Tibial nerve (tissue), 4 donors: ENCODE measurements at places on chromosomes 11 and 22.
A peak's percentile ranks its signal among the peaks of the same experiment; 100 is the strongest.

DNA sequence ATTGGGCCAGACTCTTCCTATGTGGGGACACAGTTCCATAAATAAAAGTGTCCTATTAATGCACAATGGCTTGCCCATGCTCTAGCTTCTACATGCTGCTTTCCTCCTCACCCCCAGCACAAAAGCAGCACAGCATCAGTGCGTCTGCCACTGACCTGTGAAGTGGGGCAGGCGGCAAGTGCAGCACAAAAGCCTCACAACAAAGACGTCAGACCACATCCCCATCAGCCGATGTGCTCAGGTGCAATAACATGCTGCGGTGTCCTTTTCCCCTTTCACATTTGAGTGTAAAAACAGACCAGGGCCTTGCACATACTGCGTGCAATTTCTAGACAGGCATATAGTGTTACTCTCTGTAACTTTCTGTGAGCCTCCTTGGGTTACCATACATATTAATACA lies 12.8 kb downstream of the DKK3 start:
- no peak overlapping the region for H3K4me3 ChIP-seq
- no peak overlapping the region for H3K27ac ChIP-seq
- no peaks in the 10 kb centered on the region for H3K36me3 ChIP-seq
- peaks cover 27% of the 10 kb centered on the region for H3K4me1 ChIP-seq
- no peak for DNase-seq

DNA sequence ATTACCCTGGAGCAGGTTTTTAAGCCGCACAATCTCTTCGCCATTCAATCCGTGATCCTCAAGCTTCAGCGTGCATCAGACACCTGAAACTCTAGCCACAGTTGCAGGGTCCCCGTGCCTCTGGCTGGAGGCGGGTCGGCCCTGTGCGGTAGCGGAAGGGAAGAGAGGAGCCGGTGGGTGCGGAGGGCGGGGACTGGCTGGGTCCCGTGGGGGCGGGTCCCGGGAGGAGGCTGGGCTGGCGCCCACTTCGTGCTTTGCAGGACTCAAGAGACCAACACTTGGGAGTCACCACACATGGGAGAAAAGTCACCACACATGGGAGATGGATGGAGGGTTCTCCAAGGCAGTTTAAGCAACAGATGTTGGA lies 772 bp downstream of the C22orf15 start:
- no peak for DNase-seq
- no peak overlapping the region for H3K27ac ChIP-seq
- no peaks in the 10 kb centered on the region for H3K4me1 ChIP-seq

GRCh38 chr11:125211191-125211947 lies 46.8 kb downstream of the PKNOX2 start:
- peaks cover 14% of the 10 kb centered on the region for H3K4me1 ChIP-seq
- no peak for DNase-seq
- no peaks in the 10 kb centered on the region for H3K27me3 ChIP-seq
- no peaks in the 10 kb centered on the region for H3K36me3 ChIP-seq

DNA sequence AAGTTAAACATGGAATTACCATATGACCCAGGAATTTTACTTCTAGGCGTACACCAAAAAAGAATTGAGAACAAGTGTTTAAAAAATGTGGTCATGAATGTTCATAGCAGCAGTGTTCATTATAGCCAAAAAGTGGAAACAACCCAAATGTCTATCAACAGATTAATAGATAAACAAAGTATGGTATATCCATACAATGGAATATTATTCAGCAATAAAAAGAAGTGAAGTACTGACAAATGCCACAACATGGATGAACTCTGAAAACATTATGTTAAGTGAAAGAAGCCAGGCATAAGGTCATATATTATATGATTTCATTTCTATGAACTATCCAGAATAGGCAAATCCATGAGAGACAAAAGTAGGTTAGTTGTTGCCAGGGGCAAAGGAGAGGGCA lies 141.7 kb upstream of the NAV2 start:
- no peaks in the 10 kb centered on the region for H3K36me3 ChIP-seq
- H3K4me1 ChIP-seq: peaks cover under 1% of the 10 kb centered on the region
- no peak for DNase-seq

DNA sequence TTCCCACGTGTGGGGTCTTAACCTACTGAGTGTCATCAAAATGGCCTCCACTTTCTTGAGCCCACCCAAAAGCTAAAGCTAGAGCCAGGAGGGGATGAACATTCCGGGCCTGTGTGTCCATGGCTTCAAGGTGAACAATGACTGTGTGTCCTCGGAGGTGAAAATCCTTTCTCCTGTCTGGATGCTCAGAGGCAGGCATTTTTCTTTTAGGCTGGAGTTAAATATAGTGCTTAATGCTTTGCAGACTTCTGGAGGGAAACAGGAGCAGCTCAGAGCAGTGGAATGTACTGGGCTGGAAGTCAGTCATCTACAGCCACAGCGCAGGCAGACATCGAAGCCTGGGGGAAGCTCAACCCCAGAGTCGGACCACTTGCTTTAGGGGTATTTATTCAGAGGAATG lies 68.6 kb upstream of the TMEM45B start:
- H3K27ac ChIP-seq: no peak overlapping the region
- H3K27me3 ChIP-seq: no peaks in the 10 kb centered on the region
- no peaks in the 10 kb centered on the region for H3K4me1 ChIP-seq
- no peak for DNase-seq
- no peaks in the 10 kb centered on the region for H3K36me3 ChIP-seq

GRCh38 chr11:131311776-131312514 lies 58.5 kb upstream of the NTM start:
- no peaks in the 10 kb centered on the region for H3K4me1 ChIP-seq
- H3K36me3 ChIP-seq: no peaks in the 10 kb centered on the region
- no peak overlapping the region for H3K27ac ChIP-seq
- DNase-seq: no peak

GRCh38 chr11:12677131-12677530 lies 2.9 kb downstream of the TEAD1 start:
- peaks cover 26% of the 10 kb centered on the region for H3K4me1 ChIP-seq
- no peaks in the 10 kb centered on the region for H3K36me3 ChIP-seq
- no peak for DNase-seq
- H3K4me3 ChIP-seq: peak overlapping the region; percentile 49
- peak overlapping the region; percentile 96 for H3K27ac ChIP-seq
- no peaks in the 10 kb centered on the region for H3K27me3 ChIP-seq

DNA sequence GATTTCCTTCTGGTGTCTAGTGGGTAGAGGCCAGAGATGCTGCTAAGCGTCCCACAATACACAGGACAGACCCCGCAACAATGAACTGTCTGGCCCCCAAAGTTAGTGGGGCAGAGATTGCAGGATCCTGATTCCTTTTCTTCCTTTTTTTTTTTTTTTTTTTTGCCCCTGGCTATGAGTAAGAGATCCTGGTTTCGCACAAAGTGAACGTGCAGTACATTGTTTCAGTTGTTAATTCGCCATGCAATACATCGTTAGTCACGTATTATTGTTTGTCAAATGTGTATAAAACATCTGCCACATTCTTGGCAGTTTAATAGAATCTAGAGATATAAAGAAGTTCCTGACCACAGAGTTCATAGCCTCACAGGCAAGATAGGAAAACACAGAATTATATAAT lies 20.2 kb downstream of the ST3GAL4 start:
- no peaks in the 10 kb centered on the region for H3K27me3 ChIP-seq
- DNase-seq: peak; percentile 3
- no peak overlapping the region for H3K27ac ChIP-seq
- H3K4me1 ChIP-seq: no peaks in the 10 kb centered on the region
- H3K4me3 ChIP-seq: no peak overlapping the region

DNA sequence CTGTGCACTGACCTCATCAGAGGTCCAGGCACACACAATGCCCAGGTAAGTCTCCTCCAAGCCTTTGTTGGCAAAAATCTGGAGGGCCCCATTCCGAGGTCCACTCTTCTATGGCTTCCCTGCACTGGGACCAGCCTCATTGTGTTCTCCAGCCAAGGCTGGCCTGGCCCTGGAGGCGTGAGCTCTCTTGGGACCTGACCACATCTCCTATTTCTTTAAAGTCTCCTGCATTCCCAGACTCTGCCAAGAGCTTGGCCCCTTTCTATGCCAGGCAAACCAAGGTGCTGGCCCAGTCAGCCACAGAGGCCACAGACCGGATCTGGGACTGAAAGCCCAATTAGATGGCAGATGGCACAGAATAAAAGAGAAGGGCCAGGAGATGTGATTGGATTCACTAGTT lies 55.1 kb downstream of the C11orf58 start:
- no peaks in the 10 kb centered on the region for H3K27me3 ChIP-seq
- no peak overlapping the region for H3K4me3 ChIP-seq
- peaks cover 46% of the 10 kb centered on the region for H3K36me3 ChIP-seq

GRCh38 chr11:36398231-36398953 lies 102.3 kb downstream of the PRR5L start:
- no peak for DNase-seq
- no peaks in the 10 kb centered on the region for H3K4me1 ChIP-seq
- H3K27me3 ChIP-seq: no peaks in the 10 kb centered on the region
- no peaks in the 10 kb centered on the region for H3K36me3 ChIP-seq
- no peak overlapping the region for H3K27ac ChIP-seq
- no peak overlapping the region for H3K4me3 ChIP-seq

DNA sequence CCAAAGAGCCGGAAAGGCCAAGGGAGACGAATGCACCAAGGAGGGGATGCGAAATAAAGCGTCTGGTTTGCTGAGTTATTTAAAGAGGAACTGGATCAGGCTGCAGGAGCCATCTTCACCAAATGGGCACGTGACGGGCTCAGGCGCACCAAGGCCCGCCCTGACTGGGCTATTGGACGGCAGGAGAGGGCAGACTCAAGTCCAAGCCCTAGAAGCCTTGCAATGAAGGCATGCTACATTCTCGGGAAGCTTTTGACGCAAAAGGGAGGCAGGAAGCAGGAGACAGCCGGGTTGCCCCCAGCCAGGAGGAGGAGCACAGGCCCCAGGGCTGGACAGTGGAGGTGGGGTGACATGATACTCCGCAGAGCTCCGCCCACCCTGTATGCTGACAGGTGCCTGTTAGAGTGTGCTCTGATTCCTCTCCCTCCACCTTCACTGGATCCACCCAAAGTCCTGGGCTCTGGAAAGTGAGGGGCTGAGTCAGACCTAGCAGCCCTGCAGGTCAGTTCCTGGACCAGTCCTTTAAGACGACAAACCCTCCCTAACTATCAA lies 41.5 kb upstream of the BID start:
- H3K27ac ChIP-seq: no peak overlapping the region
- H3K36me3 ChIP-seq: peaks cover 9% of the 10 kb centered on the region
- H3K4me1 ChIP-seq: no peaks in the 10 kb centered on the region
- H3K4me3 ChIP-seq: no peak overlapping the region
- no peak for DNase-seq

GRCh38 chr11:34869425-34869824 lies 46.8 kb downstream of the APIP start:
- no peak for DNase-seq
- H3K27me3 ChIP-seq: no peaks in the 10 kb centered on the region
- H3K27ac ChIP-seq: no peak overlapping the region
- H3K4me1 ChIP-seq: no peaks in the 10 kb centered on the region
- no peaks in the 10 kb centered on the region for H3K36me3 ChIP-seq
- H3K4me3 ChIP-seq: no peak overlapping the region

GRCh38 chr11:35746356-35747153 lies 84.0 kb downstream of the TRIM44 start:
- no peak overlapping the region for H3K27ac ChIP-seq
- no peak for DNase-seq
- H3K27me3 ChIP-seq: no peaks in the 10 kb centered on the region
- no peak overlapping the region for H3K4me3 ChIP-seq

GRCh38 chr11:94768602-94769541 lies 716 bp downstream of the AMOTL1 start:
- H3K36me3 ChIP-seq: no peaks in the 10 kb centered on the region
- no peaks in the 10 kb centered on the region for H3K27me3 ChIP-seq
- peaks cover 4% of the 10 kb centered on the region for H3K4me1 ChIP-seq
- H3K27ac ChIP-seq: peak overlapping the region; percentile 96
- H3K4me3 ChIP-seq: peak overlapping the region; percentile 63

- no peaks in the 10 kb centered on the region for H3K36me3 ChIP-seq
- H3K4me3 ChIP-seq: no peak overlapping the region
- DNase-seq: no peak
- no peaks in the 10 kb centered on the region for H3K27me3 ChIP-seq
Observed at GRCh38 chr11:1502168-1502953, 15.8 kb upstream of the MOB2 start.

DNA sequence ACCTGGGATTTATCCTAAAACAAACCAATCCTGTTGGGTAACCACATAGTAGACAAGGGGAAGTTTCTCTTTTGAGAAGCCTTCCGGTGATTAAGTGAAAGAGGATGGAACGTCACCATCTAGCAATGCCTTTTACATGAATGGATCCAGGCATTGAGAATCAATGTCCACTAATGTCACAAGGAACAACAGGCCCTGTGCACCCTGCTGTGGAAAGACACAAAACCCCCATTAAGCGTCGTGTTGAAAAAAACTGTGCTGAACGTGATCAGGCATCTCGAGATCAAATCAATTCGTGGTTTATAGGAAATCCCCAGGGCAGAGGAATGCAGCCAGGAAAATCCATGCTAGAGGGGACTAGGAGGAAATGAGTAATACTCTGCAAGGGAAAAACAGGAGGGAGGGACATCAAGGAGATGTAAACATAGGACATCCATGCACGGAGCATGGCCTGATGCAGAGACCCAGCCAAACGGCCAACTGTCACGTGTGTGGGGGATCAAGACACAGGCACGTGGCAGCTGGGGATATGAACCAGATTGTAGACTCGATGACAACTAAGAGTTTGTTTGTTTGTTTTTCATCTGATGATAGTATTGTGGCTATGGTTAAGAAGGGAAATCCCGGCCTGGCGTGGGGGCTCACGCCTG lies 38.6 kb upstream of the CARS1 start:
- H3K27ac ChIP-seq: peak overlapping the region; percentile 74
- no peaks in the 10 kb centered on the region for H3K36me3 ChIP-seq
- no peak for DNase-seq
- no peaks in the 10 kb centered on the region for H3K4me1 ChIP-seq
- H3K27me3 ChIP-seq: no peaks in the 10 kb centered on the region

DNA sequence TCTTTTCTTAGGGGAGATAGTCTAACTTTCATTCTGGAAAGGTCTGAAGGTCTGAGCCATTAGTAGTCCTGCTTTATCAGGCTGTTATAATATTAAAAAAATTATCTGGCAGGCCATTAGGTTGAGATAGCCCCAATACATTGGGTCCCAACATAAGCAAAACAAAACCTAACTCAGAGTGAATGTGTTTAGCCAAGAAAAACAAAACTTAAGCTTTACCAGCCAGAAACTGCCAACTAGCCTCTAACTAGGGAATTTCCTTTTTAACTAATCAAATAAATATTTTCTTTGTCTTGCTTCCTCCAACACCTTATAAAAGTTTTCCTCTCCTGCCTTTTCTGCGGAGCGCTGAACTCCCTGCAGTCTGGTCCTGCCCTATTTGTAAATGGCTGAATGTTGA lies 1137.7 kb upstream of the CNTN5 start:
- no peak for DNase-seq
- no peaks in the 10 kb centered on the region for H3K27me3 ChIP-seq
- no peak overlapping the region for H3K27ac ChIP-seq
- H3K4me1 ChIP-seq: no peaks in the 10 kb centered on the region
- no peak overlapping the region for H3K4me3 ChIP-seq

- no peak overlapping the region for H3K4me3 ChIP-seq
- no peaks in the 10 kb centered on the region for H3K4me1 ChIP-seq
- no peaks in the 10 kb centered on the region for H3K36me3 ChIP-seq
- no peak overlapping the region for H3K27ac ChIP-seq
Observed at GRCh38 chr22:48740731-48741405, 1086.8 kb downstream of the BRD1 start.
